ENCODE measurements at places on chromosomes 6 and 20.

DNA sequence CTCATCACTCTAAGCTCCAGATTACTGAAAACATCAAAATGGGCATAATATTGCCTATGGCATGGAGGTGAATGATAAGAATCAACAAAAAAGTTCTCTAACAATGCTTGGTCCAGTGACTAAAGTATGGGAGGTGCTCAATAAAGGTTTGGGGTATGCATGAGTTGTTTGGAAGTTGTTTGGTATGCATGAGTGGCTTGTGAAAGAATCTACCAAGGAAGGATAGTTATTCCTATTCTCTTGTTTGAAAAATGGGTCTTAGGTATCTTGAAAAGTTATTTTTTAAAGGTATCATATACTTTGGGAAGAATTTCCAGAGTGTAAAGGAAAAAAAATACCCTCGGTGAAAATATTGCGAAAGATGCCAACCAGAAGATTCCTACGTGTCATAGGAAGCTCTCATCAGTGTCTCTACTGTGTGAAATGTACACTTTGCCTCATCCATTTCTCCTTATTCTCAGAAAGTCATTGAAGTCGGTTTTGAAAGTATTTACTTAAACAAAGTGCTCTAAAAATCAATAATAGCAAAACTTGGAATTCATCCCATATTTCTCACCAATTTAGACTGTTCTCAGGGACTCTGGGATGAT, 449.8 kb downstream of the ADGRB3 start:
- DNase-seq = no peak

GRCh38 chr6:138497286-138497685, 2.0 kb downstream of the NHSL1 start:
- DNase-seq = no peak

- no peak for DNase-seq
These were observed 166.3 kb upstream of the EEF1E1 start for GRCh38 chr6:8268606-8269005.

DNA sequence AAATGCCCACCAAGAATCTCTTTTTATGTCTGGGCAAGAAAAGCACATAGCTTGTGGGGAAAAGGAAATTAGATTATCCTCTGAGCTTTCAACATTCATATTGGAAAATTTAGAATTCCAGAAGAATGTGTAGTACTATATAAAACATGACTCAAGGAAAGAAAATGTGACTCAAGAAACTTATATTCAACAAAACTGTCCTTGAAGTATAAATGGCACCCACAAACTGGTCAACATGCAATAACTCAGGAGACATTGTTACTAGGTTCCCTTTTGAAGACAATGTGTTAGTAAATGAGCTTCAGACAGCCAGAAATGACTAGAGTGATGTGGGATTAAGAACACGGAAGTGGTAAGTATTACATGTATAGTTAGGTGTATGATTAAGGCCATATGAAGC, 26.1 kb upstream of the TINAG start:
- no peak for DNase-seq

- no peak for DNase-seq
These were observed 18.4 kb downstream of the TENT5A start for GRCh38 chr6:81734081-81734480.

- DNase-seq = no peak
These were observed 91.3 kb upstream of the MAP3K7 start for GRCh38 chr6:90678049-90678779.

- DNase-seq = no peak
These were observed at the start of gene CST9L for GRCh38 chr20:23568320-23568970. Gene CST9L (minus strand): TSS chr20:23568484. CDS start chr20:23568450, 34 bp downstream.

DNA sequence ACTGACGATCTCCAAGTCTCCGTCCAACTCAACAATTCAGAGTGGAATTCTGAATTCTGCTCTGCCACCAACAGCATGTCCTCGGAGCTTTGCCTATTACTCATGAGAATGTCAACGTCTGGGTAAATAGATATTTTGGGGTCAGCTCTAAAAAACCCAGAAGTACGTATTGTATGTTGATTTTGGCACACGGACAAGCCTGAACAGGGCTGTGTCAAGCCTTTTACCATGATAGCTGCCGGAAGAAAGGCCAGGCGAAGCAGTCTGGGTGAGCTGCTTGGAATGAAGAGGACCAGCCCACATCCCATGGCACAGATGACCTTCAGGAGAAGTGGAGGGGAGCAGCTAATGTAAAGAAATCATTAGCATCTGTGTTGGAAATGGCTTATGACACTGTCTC, 88.0 kb upstream of the JAG1 start:
- DNase-seq = peak; percentile 38

DNA sequence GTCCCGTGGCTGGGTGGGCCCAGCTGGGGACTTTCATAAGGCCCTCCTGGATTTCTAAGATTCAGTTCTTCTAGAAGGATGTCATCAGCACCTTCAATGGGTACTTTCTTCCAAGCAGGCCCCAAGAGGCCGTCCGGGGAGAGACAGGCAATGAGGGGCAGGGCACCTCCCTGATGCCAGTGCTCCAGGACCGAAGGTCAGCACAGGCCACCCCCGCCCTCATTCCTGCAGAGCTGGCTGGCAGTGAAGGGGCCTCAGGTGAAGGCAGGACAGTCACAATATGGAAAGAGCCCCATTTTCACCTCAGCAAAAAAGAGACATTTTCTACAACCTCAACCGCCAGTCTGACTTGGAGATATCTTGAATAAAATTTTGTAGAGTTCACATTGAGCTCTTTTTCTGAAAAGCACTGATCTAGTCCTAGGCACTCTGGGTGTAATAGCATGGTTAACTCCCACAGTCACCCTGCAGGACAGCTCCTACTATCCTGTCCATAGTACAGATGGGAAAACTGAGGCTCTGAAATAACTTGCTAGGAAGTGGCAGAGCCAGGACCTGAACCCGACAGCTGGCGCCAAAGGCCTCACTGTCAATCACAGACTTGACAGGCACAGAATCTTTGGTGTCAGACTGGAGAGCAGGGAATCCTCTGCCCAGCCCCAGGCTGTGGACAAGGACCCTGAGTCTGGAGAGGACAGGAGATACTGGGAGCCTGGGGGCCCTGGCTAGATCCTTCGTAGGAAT, 50.3 kb downstream of the RRBP1 start:
- no peak for DNase-seq

- DNase-seq = no peak
These were observed 23.7 kb downstream of the SDHAF4 start for GRCh38 chr6:70590400-70590799.

GRCh38 chr6:170124150-170124549, 166.7 kb downstream of the DLL1 start:
- DNase-seq = no peak

DNA sequence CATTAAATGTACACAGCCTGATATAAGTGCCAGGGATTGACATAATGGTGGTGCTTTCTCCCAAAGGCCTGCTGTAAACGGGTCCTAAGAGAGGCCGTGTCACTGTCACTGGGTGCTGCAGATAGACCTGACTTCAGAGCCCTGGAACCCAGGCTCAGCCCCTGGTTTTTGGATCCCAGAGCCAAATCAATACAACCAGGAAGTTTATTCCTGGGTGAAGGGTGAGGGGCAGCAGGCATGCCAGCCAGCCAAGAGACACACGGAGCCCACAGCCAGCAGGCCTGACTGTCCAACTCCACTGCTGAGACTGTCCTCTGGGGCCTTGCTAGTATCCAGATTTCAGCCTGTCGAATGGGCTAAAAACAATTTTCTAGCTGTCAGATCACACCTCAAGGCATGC, 12.8 kb upstream of the ARMC12 start:
- no peak for DNase-seq

- no peak for DNase-seq
These were observed 698.3 kb downstream of the EPM2A start for GRCh38 chr6:145036848-145037567.

- DNase-seq = no peak
These were observed 195.9 kb upstream of the CDH4 start for GRCh38 chr20:61056116-61056515.

DNA sequence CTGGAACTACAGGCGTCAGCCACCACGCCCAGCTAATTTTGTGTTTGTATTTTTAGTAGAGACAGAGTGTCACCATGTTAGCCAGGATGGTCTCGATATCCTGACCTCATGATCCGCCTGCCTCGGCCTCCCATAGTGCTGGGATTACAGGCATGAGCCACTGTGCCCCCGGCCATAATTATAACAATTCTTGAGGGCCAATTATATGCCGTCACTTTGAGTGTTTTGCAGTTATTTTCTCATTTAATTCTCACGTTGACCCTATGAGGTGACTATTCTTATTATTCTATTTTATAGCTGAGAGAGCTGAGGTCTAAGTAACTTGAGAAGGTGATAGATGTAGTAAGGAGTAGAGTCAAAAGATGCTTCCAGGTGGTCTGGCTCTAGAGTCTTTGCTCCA, 13.0 kb downstream of the MYO6 start:
- DNase-seq = no peak

GRCh38 chr20:50017576-50018248, 34.9 kb downstream of the SNAI1 start:
- DNase-seq = no peak

- DNase-seq = no peak
These were observed 36.7 kb downstream of the INSM1 start for GRCh38 chr20:20404633-20405032.

DNA sequence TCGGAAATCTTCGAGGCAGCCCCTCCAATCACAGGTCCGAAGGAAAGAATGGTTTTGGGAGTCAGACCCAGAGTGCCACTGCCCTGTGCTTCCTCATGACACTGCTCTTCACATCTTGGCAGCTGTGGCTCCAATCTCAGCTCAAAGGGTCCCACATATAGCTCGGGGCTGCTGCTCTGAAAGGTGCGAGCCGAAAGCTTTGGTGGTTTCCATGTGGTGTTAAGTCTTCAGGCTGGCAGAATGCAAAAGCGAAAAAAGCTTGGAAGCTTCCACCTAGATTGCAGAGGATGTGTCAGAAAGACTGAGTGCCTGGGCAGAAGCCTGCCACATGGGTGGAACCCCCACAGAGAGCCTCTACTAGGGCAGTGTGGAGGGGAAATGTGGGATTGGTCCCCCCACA, 314.3 kb upstream of the CHD6 start:
- no peak for DNase-seq

DNA sequence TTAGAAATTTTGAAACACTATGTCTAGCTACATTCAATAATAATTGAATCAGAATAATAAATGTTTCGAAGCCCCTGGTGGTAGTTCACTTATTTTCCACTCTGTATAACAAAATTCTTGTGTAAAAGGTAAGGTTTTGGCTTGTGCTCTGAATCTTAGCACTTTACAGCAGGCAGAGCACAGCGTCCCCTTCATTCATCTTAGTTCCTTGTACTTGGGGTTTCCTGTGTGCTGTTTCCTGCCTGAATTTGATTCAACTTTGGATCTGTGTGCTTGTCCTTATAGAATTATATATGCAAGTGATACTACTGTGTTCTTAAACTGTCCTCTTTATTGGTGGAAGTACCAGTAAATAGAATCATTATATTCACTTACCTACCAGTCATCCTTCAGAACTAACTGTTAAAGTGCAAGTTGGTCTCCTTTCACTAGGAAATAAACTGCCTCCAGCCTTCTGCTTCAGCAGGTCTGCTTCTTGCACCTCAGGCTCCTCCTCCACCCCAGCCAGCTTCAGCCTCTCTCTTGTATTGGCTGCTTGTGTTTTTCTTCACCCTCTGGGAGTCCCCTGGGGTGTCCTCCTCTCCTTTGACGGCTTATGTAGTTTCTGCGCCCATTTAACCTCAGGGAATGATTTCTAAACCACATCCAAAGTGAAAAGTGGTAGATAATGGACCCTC, 28.8 kb upstream of the TULP4 start:
- DNase-seq = no peak
